Osteocyte (in vitro differentiated cells): ENCODE measurements at places on chromosomes 16 and 17. TPM values are rescaled to one million over a fixed set of nuclear protein-coding genes. Genes with fewer than 3 reads are reported as not detected.

The TMEM114 gene
- total RNA-seq, result not detected in 2 replicates

DNA sequence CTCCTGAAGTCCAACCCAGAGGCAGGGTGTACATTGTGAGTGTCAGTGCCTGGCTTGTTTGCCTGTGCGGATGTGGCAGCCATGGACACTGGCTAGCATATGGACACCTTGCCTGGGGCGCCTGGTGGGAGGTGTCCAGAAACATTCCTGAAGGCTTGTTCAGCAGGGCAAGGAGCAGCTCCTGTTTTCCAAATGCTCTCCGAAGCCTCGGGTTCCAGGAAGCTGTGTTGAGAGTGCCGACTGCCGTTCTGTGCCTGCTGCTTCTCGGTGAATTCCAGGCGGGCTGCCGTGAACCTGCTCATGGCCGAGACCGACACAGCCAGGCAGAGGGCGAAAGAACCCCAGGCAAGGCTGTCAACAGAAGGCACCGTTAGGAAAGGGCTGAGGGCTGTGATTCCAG, 10.9 kb upstream of the DHRS7C start:
- peaks cover 2% of the 10 kb centered on the region for H3K27me3 ChIP-seq
- no peak overlapping the region for H3K4me3 ChIP-seq
- DNase-seq, result peak; percentile 90
- H3K4me1 ChIP-seq, result peaks cover 25% of the 10 kb centered on the region

DNA sequence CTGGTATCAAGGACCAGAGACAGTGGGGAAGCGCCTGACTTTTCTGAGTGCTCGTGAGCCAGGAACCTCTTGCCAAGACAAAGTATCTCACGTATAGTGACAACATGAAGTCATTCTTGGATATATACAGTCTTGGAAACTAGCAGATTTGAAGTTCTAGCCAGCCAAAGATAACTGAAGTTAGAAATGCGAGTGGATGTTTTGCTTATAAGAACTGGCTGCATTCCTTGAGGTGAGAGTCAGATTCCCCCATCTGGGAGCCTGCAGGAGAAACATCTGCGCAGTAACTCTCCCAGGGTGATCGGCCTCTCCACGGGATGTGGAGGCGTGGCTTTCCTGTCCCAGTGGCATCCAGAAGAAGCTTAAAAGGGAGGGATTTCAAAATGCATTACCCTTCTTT, 89.8 kb downstream of the SHISA6 start:
- no peaks in the 10 kb centered on the region for H3K36me3 ChIP-seq
- peaks cover 32% of the 10 kb centered on the region for H3K4me1 ChIP-seq
- peak overlapping the region; percentile 76 for H3K27ac ChIP-seq
- peak; percentile 89 for DNase-seq
- no peaks in the 10 kb centered on the region for H3K27me3 ChIP-seq
- peak overlapping the region; percentile 15 for H3K4me3 ChIP-seq

The ITGAD gene
- total RNA-seq, result not detected in 2 replicates

- H3K4me1 ChIP-seq, result no peaks in the 10 kb centered on the region
- no peak for DNase-seq
- no peak overlapping the region for H3K27ac ChIP-seq
- H3K27me3 ChIP-seq, result no peaks in the 10 kb centered on the region
- H3K4me3 ChIP-seq, result no peak overlapping the region
These were observed 38.3 kb downstream of the RPA1 start for GRCh38 chr17:1868090-1868489.

DNA sequence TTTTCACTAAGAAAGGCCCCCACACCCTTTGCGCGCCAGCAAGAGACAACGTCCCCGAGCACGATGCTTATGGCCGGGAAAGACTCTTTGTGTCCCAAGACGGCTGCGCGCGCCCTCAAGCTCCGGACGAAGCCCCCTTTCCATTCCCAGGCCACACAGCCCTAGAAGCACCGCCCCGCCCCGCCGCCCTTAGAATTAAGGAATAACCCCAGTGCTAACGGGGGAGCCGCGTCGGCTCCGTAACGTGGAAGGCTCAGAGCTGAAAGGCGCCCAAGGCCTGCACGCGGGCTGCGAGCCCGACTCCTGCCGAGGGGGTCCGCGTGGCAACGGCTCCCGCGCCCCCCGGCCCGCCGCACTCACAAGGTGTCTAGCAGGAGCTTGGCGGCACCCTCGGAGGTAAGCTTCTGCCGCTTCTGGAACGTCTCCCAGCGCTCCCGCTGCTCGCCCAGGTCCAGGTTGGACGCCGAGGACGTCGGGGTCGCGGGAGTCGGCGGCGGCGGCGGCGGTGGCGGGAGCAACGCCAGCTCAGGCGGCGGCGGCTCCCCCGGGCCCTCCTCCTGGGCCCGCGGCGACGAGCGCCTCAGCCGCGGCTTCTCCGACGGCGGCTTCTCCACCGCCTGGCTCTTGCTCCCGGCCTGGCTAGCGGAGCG, 477 bp downstream of the CENPV start:
- peak overlapping the region; percentile 23 for H3K27ac ChIP-seq
- peak overlapping the region; percentile 82 for H3K4me3 ChIP-seq
- H3K4me1 ChIP-seq, result peaks cover 18% of the 10 kb centered on the region
- no peak for DNase-seq

- no peaks in the 10 kb centered on the region for H3K27me3 ChIP-seq
- H3K4me3 ChIP-seq, result no peak overlapping the region
- H3K36me3 ChIP-seq, result no peaks in the 10 kb centered on the region
- no peak overlapping the region for H3K27ac ChIP-seq
- H3K4me1 ChIP-seq, result peaks cover 11% of the 10 kb centered on the region
These were observed 14.8 kb upstream of the ZFP90 start for GRCh38 chr16:68524069-68524820.

GRCh38 chr17:42200706-42201457, 6.6 kb upstream of the GHDC start:
- no peak overlapping the region for H3K4me3 ChIP-seq
- no peaks in the 10 kb centered on the region for H3K27me3 ChIP-seq
- no peak for DNase-seq
- no peak overlapping the region for H3K27ac ChIP-seq

The FAM234A gene
- 171 and 185 TPM in 2 replicates for total RNA-seq

The ACSM3 gene
- total RNA-seq, result 0.94 and 1.7 TPM in 2 replicates

DNA sequence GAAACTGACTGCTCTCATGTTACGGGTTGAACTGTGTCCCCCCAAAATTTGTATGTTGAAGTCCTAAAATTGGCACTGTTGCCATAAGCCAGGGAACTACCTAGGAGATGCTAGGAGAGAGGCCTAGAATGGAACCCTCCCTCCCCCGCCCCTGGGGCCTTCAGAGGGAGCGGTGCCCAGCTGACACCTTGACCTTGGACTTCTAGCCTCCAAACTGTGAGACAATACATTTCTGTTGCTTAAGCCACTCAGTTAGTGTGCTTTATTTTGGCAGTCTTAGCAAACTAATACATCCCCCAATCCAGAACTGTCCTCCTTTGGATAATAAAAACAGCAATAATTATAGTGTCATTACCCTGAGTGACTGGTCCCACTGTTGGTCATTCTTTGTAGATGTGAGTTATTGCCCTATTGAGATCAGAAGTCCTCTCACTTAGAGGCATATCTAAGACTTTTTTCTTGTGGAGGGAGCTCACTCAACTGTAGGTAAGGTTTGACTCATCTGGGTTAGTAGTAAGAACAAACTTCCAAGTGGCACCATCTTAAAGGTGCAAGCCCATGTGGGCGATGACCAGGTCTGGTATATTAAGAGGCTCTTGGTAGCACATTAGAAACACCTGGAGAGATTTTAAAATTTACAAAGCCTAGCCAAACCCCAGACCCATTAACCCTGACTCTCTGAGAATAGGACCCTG, 93.0 kb upstream of the HLF start:
- DNase-seq, result no peak
- peaks cover 15% of the 10 kb centered on the region for H3K4me1 ChIP-seq
- no peak overlapping the region for H3K27ac ChIP-seq
- H3K4me3 ChIP-seq, result no peak overlapping the region
- H3K36me3 ChIP-seq, result peaks cover 13% of the 10 kb centered on the region

The CBX2 gene
- 9.9 and 12.7 TPM in 2 replicates for total RNA-seq

GRCh38 chr16:28491970-28492474, at the start of gene CLN3:
CLN3 (minus strand) TSS chr16:28492074; CDS start chr16:28491759, 315 bp downstream.
- peak; percentile 95 for DNase-seq
- H3K4me1 ChIP-seq, result peaks cover 5% of the 10 kb centered on the region
- peak within 1 kb of the TSS; percentile 95 for H3K4me3 ChIP-seq
- H3K27ac ChIP-seq, result peak within 1 kb of the TSS; percentile 100

DNA sequence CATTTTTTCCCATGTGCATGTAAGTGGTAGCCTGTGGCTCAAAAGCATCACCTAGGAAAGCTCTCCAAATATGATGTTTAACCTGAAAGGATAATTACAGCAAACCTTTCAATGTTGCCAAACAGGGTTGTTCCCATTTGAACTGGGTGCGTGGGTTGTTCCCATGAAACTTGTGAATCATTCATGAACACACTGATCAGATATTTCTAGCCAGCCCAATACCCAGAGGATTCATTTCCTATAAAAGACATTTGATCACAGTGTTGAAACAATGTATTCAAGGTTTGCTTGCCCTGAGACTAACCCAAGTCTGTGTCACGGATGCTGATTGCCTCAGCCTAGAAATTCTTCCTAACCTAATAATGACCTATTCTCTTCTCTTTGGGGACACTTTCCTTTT, 12.9 kb downstream of the KRT39 start:
- H3K36me3 ChIP-seq, result no peaks in the 10 kb centered on the region
- DNase-seq, result no peak
- H3K27ac ChIP-seq, result no peak overlapping the region
- H3K4me1 ChIP-seq, result peaks cover 32% of the 10 kb centered on the region
- H3K4me3 ChIP-seq, result no peak overlapping the region
- peaks cover 4% of the 10 kb centered on the region for H3K27me3 ChIP-seq

DNA sequence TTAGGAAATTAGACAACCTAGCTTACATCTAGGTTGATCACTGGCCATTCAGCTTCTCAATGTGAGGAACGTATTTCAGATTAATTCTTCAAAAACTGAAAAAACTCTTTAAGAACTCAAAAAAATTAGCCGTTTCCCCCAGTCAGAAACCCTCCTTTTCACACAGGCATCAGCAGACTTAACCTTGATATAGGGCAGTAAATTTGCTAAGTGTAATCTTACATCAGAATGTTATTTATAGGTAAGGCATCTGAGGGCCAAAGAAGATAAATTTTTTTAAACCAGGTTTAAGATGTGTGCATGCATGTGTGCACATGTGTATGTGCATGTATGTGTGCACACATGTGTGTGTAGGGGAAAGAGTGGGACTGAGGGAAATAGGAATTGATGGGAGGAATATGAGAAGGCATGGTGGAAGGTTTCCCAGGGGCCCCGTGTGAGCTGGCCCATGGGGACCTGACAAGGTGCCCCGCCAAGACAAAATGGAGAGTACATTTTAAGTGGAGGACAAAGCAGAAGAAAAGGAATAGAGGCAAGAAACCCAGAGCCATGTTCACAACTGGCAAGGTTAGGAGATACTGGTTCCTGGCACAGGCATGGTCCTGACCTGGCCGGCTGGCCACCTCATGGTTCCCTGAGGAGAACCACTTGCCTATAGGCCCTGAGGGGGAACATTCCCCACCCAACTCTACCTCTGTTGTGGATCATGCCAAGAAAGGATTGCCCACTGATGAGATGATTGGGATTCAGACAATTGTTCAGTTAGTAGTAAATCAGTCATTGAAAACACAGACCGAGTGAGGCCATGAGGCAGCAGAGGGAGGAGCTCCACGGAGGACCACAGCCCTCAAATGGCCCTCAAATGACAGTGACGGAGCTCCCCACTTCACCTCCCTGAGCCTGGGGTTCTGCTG, 33.0 kb downstream of the TEX2 start:
- no peaks in the 10 kb centered on the region for H3K27me3 ChIP-seq
- H3K36me3 ChIP-seq, result peaks cover 5% of the 10 kb centered on the region
- H3K27ac ChIP-seq, result peak overlapping the region; percentile 97

The LRRC46 gene
- 0.54 and 0.84 TPM in 2 replicates for total RNA-seq

- peaks cover 6% of the 10 kb centered on the region for H3K27me3 ChIP-seq
- H3K4me1 ChIP-seq, result no peaks in the 10 kb centered on the region
These were observed 325.1 kb upstream of the KCNJ16 start for GRCh38 chr17:69749911-69750310.

DNA sequence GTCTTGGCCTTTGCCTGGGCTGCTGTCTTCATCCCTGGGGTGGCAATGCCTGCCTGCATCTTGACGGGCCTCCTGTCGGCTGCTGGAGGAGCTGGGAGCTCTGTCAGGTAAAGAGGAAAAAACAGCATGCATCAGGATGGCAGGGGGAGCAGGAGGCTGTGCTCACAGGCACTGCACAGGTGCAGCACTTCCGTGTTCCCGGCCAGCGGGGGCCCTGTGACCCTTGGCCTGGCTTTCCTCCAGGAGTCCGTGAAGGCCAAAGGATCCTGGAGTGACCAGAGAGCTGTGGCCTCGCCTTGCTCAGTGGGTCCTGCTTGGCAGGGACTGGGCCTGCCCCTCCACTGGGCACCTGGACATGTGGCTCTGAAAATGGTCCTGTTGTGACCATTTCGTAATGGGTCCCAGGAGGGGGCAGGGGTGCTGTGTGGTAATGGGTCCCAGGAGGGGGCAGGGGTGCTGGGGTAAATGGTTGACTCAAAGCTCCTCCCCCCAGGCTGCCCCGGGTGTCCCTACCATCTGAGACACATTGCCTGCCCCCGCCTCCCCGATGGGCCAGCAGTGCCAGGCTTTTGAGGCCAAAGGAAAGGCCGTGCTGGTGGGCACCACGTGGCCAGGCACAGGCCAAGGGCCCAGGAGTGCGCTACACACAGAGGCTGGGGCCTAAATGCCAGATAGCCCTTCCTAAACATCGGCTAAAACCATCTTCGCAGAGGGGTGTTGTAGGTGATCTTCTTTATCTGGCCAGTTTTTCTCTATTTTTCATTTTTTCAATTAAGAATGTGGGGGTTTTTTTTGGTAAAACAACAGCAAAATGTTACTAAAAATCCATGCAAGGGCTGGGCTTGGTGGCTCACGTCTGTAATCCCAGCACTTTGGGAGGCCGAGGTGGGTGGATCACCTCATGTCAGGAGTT, 4.0 kb upstream of the FASN start:
- H3K4me3 ChIP-seq, result no peak overlapping the region
- DNase-seq, result no peak
- H3K36me3 ChIP-seq, result no peaks in the 10 kb centered on the region

The ZMYND15 gene
- total RNA-seq, result 0.55 and 0.99 TPM in 2 replicates

The PTGES3L gene
- total RNA-seq, result 0.35 and 0.50 TPM in 2 replicates

- no peak overlapping the region for H3K4me3 ChIP-seq
- H3K27me3 ChIP-seq, result no peaks in the 10 kb centered on the region
- H3K27ac ChIP-seq, result no peak overlapping the region
- DNase-seq, result no peak
- H3K36me3 ChIP-seq, result peaks cover 5% of the 10 kb centered on the region
These were observed 131.1 kb downstream of the ZNF423 start for GRCh38 chr16:49724774-49725173.

- H3K36me3 ChIP-seq, result no peaks in the 10 kb centered on the region
- H3K4me3 ChIP-seq, result no peak overlapping the region
- H3K4me1 ChIP-seq, result no peaks in the 10 kb centered on the region
- no peaks in the 10 kb centered on the region for H3K27me3 ChIP-seq
- H3K27ac ChIP-seq, result no peak overlapping the region
These were observed 131.8 kb upstream of the CACNG3 start for GRCh38 chr16:24124291-24124690.

The IL32 gene
- 8.8 and 13.2 TPM in 2 replicates for total RNA-seq

The SLC6A2 gene
- not detected in 2 replicates for total RNA-seq

The FAM117A gene
- total RNA-seq, result 2.7 TPM in 2 replicates

- H3K36me3 ChIP-seq, result peaks cover 49% of the 10 kb centered on the region
- no peaks in the 10 kb centered on the region for H3K27me3 ChIP-seq
- DNase-seq, result no peak
- H3K27ac ChIP-seq, result no peak overlapping the region
- no peaks in the 10 kb centered on the region for H3K4me1 ChIP-seq
These were observed 30.3 kb downstream of the DBNDD1 start for GRCh38 chr16:89988951-89989350.

The C16orf74 gene
- 2.1 and 2.4 TPM in 2 replicates for total RNA-seq

- H3K36me3 ChIP-seq, result no peaks in the 10 kb centered on the region
- peaks cover 47% of the 10 kb centered on the region for H3K4me1 ChIP-seq
- no peaks in the 10 kb centered on the region for H3K27me3 ChIP-seq
- H3K27ac ChIP-seq, result peak overlapping the region; percentile 99
- peak overlapping the region; percentile 86 for H3K4me3 ChIP-seq
These were observed 1.8 kb downstream of the CDC42EP4 start for GRCh38 chr17:73309727-73310596.

The HOXB2 gene
- not detected in 2 replicates for total RNA-seq

The VAT1L gene
- not detected in 2 replicates for total RNA-seq
